T-helper 17 cell (primary cell): ENCODE measurements at places on chromosomes 11 and 22. TPM values are rescaled to one million over a fixed set of nuclear protein-coding genes. Genes with fewer than 3 reads are reported as not detected.

The PHRF1 gene
- 36.7 TPM for total RNA-seq

The BAIAP2L2 gene
- total RNA-seq = 1.3 TPM

The SCGB2A2 gene
- not detected for total RNA-seq

The TUB gene
- total RNA-seq = 0.72 TPM

The ARL2 gene
- 21.6 TPM for total RNA-seq

The SCGB1D2 gene
- total RNA-seq = not detected

The NFAM1 gene
- total RNA-seq = 2.4 TPM

The HTATIP2 gene
- 17.1 TPM for total RNA-seq

The RASD2 gene
- total RNA-seq = 0.67 TPM

The SEPTIN3 gene
- not detected for total RNA-seq

The KCTD17 gene
- 26.1 TPM for total RNA-seq

The LSP1 gene
- total RNA-seq = 299 TPM

The NEAT1 gene
- 555 TPM for total RNA-seq

The GSTT2 gene
- not detected for total RNA-seq

The ART1 gene
- total RNA-seq = not detected

The OR5P2 gene
- total RNA-seq = not detected

The BARX2 gene
- not detected for total RNA-seq

The TYR gene
- not detected for total RNA-seq

The CHCHD10 gene
- 44.0 TPM for total RNA-seq

The SPDYC gene
- total RNA-seq = 0.68 TPM

The DSCAML1 gene
- total RNA-seq = 0.92 TPM

The FAM227A gene
- 0.91 TPM for total RNA-seq

The CRYBB2 gene
- not detected for total RNA-seq

The FAM180B gene
- 0.47 TPM for total RNA-seq

The CCDC87 gene
- total RNA-seq = 0.63 TPM

The CYTH4 gene
- total RNA-seq = 89.5 TPM

The PRAME gene
- total RNA-seq = not detected

The CARD18 gene
- total RNA-seq = not detected

The MAPK8IP2 gene
- 0.08 TPM for total RNA-seq

The OR8D4 gene
- total RNA-seq = not detected

The ST14 gene
- total RNA-seq = 1.1 TPM

The MS4A4E gene
- 1.1 TPM for total RNA-seq

The SYTL2 gene
- total RNA-seq = 50.0 TPM

The OR8A1 gene
- not detected for total RNA-seq

The PATE4 gene
- not detected for total RNA-seq

The FAM111B gene
- total RNA-seq = 1.4 TPM

The MGAT3 gene
- 0.25 TPM for total RNA-seq

The SLC25A18 gene
- total RNA-seq = not detected

The SHANK3 gene
- total RNA-seq = 0.07 TPM

The CREB3L1 gene
- total RNA-seq = not detected

The SULT4A1 gene
- total RNA-seq = not detected

The OR2AG2 gene
- total RNA-seq = not detected

The TMEM121B gene
- total RNA-seq = 0.20 TPM

The ADAMTS8 gene
- total RNA-seq = not detected

The SLC5A1 gene
- total RNA-seq = not detected

The DGAT2 gene
- 0.55 TPM for total RNA-seq

The APOA5 gene
- not detected for total RNA-seq

The KREMEN1 gene
- total RNA-seq = 0.26 TPM

The MPZL2 gene
- 0.50 TPM for total RNA-seq

The ZNF215 gene
- not detected for total RNA-seq
